Pancreas (tissue), 10 donors: ENCODE measurements at places on chromosomes 1 and 21.

- H3K4me1 ChIP-seq = peaks cover 8% of the 10 kb centered on the region
- H3K4me3 ChIP-seq = peak overlapping the region; percentile 90
- H3K36me3 ChIP-seq = no peaks in the 10 kb centered on the region
- H3K27me3 ChIP-seq = no peaks in the 10 kb centered on the region
- peak overlapping the region; percentile 22 for H3K27ac ChIP-seq
- no peak for DNase-seq
Observed at GRCh38 chr1:89631816-89632656, 884 bp upstream of the LRRC8C start.

- no peak overlapping the region for H3K27ac ChIP-seq
- no peak overlapping the region for H3K4me3 ChIP-seq
- H3K36me3 ChIP-seq = no peaks in the 10 kb centered on the region
- H3K27me3 ChIP-seq = no peaks in the 10 kb centered on the region
- H3K4me1 ChIP-seq = peaks cover 6% of the 10 kb centered on the region
Observed at GRCh38 chr21:46226146-46226545, 2.4 kb downstream of the LSS start.

- peaks cover 24% of the 10 kb centered on the region for H3K4me1 ChIP-seq
- no peak overlapping the region for H3K27ac ChIP-seq
- no peaks in the 10 kb centered on the region for H3K36me3 ChIP-seq
- H3K4me3 ChIP-seq = no peak overlapping the region
- no peaks in the 10 kb centered on the region for H3K27me3 ChIP-seq
Observed at GRCh38 chr1:27438621-27439061, 46.2 kb downstream of the GPR3 start.

- H3K27ac ChIP-seq = no peak overlapping the region
- no peak overlapping the region for H3K4me3 ChIP-seq
- no peaks in the 10 kb centered on the region for H3K4me1 ChIP-seq
- H3K36me3 ChIP-seq = no peaks in the 10 kb centered on the region
- H3K27me3 ChIP-seq = no peaks in the 10 kb centered on the region
Observed at GRCh38 chr1:80066060-80066459, 1059.5 kb upstream of the ADGRL4 start.

DNA sequence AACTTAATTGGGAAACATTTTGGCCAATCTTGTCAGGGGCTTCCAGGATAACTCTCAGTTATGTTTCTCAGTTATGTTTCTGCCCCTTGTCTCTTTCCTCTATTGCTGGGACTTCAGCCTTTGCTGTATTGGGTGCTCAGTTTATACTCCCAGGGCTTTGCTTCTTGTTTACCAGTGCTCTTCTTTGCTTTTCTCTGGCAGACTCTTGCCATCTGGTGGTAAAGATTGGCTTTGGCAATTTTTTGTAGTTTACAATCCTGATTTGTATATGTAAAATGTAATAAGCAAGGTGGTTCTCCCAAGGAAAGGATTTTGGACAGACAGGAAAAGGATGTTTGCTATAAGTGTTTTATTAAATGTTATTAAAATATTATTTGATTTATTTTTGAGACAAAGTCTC, 37.9 kb downstream of the FABP3 start:
- H3K36me3 ChIP-seq = no peaks in the 10 kb centered on the region
- DNase-seq = no peak
- H3K4me1 ChIP-seq = no peaks in the 10 kb centered on the region
- no peak overlapping the region for H3K4me3 ChIP-seq
- no peaks in the 10 kb centered on the region for H3K27me3 ChIP-seq
- H3K27ac ChIP-seq = no peak overlapping the region
